ENCODE measurements at places on chromosomes 2 and 18.
A peak's percentile ranks its signal among the peaks of the same experiment; 100 is the strongest.

DNA sequence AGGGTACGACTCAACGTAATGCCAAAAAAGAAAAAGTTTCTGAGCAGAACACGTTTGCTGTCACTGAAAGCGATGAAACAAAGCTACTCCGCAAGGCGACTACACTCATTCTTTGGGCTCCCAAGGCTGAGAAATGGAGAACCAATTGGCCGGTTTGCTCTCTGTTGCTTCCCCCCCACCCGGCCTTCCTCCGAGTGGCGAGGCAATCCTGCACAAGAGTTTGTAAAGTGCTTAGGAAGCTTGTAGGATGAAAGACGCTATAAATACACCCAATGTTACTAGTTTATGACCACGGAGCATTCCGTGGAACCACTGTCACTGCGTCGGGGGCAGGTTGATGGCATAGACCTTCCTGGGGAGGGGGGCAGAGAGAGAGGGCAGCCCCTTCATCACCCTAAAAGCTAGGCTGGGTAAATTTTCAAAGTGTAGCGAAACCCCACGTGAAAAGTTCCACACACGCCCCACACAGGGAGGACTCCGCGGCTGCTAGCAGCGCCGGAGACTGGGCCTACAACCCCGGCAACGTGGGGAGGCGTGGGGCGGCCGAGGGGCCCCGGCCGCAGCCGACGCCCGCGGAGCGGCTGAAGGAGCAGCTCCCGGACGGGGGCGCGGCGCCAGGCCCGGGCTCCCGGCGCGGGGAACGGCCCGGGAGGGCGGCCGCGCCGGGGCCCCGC is 915 bp downstream of the CUL3 start:
- peak; percentile 6 for DNase-seq

DNA sequence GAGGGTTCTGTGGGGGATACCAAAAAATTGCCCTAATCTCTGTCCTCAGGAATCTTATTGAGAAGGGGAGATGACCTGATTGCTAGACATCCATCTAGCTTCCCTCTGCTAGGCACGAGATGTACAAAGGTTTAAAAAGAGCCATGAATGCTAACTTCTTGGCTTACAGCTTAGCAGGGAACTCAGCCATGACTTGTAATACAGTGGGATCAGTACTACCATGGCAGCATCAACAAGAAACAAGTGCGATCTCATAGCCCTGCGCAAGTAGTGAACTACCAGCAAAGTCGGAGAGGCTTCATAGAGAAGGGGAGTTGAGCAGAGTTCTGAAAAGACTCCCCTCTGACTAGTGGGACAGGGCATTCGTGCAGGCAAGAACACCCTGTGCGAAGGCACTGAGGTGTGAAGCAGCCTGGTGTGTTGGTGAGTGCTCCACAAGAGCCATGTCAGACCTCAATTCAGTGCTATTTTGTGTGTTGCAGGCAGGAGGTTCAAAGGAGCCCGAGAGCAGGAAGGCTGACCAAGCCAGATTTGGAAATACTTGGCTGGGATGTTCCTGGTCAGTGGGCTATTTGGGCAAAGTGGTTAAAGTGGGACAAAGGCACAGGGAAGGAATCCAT is 130.0 kb downstream of the FMNL2 start:
- no peak for DNase-seq

DNA sequence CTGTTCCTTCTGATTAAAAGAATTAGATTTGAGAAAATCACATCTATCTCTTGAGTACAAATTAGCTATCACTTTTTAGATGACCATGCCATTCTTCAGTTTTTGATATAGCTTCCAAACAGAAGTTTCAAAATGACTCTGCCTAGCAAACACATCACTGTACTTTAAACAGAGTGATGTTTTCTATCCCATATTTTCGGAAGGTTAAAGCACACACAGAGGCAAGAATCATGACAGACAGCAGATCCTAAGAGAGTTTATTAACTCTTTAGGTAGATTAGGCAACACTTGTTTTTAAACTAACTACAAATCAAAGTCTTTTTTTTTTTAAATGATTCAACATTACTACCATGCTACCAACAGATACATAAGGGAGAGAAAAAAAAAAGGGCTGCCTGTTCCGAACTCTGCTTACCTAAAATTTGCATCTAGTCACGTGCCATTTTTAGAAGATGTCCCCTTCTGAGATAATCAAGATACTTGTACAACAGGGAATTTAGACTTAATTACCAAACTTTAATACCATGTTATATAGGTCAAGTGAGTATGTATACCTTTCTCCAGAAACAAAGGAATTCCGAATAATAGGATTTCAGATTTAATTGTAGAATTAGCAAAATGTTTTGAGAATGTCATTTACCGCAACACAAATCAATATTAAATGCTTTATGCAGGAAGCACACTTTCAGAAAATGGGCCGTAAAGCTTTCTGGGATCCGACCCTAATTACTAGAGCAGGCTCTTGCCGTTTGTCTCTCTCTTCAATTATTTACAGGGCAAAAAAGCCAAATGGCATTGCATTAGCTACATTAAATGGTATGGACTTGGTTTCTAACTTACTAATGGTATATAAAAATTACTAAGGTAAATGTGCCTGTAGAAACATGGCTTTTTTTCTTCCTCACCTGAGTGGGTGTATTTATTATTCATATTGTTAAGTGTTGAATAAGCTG is 2.6 kb downstream of the RBMS1 start:
- DNase-seq = no peak

GRCh38 chr2:160043265-160043664 is 19.1 kb downstream of the PLA2R1 start:
- DNase-seq = no peak

GRCh38 chr2:30503695-30504052 is 56.6 kb downstream of the LCLAT1 start:
- DNase-seq = no peak

DNA sequence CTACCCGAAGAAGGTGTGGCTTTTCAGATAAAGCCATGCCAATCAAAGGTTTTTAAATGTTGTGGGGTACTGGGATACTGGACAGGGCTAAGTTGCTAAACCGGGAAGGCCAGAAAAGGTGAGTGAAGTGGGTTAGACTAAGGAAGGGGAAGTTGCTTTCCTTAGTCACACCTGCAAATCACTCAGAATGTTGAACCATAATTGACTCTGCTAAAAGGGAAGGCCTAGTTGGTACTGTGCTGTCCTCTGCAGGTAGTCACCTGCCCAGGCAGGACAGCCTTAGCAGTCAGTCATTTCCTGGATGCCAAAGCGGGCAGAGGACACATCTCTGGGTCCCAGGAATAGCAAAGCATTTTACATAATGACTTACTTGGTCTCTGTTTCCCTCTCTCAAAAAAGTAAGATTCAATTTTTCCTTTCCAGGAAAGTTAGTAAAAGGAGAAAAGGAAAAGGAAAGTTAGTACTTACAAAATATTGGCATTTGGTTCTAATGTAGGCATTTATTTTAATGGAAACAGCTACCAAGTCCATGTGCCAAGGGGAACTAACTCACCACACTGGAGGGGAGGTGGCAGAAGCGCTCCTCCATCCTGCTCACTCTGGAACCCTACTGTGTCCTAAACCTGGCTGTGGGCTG is 60.3 kb downstream of the RFTN2 start:
- no peak for DNase-seq

DNA sequence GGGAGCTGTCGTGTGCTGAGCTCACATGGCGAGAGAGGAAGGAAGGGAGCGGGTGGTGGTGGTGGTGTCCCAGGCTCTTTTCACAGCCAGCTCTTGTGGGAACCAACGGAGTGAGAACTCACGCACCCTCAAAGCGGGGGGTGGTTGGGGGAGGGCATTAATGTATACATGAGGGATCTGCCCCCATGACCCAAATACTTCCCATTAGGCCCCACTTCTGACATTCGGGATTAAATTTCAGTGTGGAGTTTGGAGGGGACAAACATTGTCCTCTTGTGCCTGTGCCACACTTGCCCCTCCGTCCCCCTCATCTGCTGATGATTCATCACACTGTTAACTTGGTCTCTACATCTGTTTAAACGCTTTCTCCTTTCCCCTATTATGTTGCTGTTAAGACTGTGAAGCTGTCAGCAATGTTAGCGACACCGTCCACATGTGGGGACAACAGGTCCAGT is 22.5 kb downstream of the INPP4A start:
- DNase-seq = no peak

DNA sequence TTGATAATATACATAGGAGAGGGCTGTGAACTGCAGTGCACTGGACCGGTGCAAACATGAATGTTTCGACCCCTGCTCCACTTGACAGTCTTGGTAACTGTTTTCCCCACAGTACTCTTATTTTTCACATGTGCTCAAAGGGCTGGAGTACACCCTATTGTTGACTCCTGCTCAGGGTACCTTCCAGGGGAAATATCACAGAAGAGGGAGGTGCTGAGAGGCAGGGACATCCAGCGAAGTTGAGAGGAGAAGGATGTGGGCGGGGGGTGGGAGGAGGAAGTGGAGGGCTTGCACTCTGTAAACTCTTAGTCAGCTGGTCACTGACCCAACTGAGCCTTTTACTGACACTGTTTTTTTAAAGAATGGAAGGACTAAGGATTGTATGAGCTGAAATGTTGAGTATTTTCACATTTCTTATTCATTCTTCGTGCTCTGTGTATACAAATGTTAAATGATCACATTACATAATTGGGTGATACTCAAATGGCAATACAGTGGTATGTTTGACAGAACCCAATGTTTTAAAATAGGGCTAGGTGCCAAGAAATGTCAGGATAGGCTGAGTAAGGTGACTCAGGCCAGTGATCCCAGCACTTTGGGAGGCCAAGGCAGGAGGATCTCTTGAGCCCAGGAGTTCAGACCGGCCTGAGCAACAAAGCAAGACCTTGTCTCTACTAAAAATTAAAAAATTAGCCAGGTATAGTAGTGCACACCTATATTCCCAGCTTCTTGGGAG is 10.0 kb downstream of the INPP4A start:
- no peak for DNase-seq

GRCh38 chr18:39806525-39806924 is 2148.5 kb upstream of the PIK3C3 start:
- no peak for DNase-seq

DNA sequence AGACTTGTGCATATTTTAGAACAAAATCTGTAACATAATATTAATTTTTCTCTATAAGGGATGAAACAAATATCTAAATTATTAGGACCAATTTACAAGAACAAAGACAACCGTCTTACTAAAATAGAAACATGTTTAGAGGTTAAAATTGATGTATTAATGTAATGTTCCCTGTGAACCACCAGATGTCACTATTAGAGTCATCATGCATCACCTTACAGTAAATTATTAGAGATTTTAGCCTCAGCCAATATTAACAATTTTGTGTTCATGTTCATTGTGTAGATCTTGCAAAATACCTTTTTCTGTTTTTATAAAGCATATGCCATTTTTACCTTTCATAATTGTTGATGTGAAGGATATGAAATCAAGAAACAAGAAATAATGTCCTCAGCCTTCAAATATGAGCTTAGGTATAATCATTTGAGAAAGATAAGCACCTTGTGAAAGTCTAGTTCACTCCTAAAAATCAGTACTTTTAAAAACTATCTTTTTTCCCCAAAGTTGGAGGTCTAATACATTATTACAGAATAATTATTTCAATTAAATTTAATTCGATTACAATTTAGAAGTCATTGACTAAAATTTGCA is 344.3 kb upstream of the KCNH7 start:
- no peak for DNase-seq

GRCh38 chr18:53148123-53148522 is 808.1 kb downstream of the DCC start:
- DNase-seq = no peak

DNA sequence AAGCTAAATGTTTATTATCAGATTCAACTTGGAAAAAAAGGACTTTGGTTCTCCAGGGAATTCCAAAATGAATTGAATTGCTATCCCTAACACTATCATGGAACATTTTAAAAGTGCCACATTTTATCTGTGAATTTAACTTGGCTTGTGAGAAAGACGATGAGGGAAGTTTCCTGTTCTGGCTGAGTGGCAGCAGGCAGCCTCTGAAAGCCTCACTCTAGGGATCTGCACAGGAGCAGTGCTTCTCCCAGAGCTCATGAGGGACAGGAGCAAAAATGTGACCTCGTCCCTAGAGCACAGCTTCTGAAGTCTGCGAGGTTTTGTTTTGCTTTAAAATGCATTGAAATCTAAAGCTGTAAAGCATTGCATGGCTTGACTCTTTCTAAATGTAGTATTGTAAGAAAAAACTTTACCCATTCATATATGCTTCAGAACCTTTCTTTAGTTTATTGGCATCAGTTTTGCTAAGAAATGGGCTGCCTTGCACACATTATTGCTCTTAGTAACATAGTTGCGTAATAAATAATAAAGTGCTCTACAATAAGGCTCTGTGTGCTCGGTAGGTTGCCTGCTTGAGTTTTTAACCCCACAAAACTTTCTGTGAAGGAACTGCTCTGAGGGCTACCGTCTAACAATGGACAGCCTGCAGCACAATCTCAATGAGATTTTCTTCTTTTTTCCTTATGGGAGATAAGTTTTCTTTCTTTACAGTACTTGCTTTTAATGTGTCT is 136.2 kb upstream of the CDCA7 start:
- DNase-seq = no peak

- no peak for DNase-seq
Observed at GRCh38 chr2:238157506-238158017, 1.2 kb upstream of the ERFE start.

DNA sequence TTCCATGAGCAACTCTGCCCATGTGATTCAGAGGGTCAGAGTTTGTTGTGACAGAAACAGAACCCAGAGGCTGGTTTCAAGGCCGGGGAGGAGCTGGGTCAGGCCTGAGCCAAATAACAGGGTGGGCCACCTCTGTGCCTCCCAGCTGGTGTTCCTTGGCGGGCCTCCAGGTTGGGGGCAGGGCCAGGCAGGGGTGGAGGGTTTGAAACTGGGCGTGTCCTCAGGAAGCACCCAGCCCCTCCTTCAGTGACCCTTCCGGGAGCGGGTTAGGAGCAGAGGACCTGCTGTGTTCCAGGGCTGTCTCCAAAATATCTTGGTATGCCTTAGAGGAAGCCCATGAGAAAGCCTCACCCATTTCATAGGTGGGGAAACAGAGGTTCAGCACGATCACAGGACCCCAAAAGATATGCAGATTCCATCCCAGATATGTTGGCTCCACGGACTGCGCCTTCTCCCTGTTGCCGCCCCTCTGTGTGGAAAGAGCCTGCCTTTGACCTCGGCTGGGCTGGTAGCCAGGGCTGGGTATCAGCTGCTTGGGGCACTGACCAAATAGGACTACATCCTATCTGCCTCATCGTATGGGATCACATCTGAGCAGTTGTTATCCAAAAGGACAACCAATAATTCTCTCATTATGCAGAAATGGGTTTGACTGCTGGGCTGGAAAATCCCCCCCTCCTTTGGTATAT is 74.8 kb upstream of the GLI2 start:
- no peak for DNase-seq

GRCh38 chr18:30860741-30861140 is 181.8 kb downstream of the DSC3 start:
- no peak for DNase-seq

- DNase-seq = no peak
Observed at GRCh38 chr2:156666130-156666785, 230.1 kb downstream of the GPD2 start.

DNA sequence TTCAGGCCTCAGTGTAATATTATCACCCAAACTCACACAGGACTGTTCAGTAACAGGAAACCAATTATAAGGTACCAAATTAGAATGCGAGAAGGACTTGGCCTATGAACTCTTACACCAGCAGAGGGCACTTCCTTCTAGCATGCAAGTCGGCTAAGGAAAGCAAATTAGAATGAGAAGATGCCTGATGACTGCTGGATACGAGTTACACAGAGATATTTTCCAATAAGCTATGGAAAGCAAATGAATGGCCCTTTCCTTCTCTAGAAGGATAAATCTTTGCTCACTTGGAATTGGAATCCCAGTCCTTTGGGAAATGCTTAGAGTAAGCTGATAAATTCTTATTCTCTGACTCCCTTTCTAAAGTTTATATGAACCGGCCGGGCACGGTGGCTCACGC is 109.8 kb downstream of the AP1S3 start:
- DNase-seq = no peak

- no peak for DNase-seq
Observed at GRCh38 chr2:119536211-119536610, 8.0 kb upstream of the CFAP221 start.

All from amygdala (tissue), 56 donors.